ENCODE measurements at places on chromosomes 16 and 17.

GRCh38 chr17:34259146-34259545, 4.1 kb downstream of the CCL2 start:
- H3K27me3 ChIP-seq: peaks cover 11% of the 10 kb centered on the region
- no peaks in the 10 kb centered on the region for H3K4me1 ChIP-seq
- no peak overlapping the region for H3K4me3 ChIP-seq
- no peaks in the 10 kb centered on the region for H3K36me3 ChIP-seq
- DNase-seq: no peak
- H3K27ac ChIP-seq: no peak overlapping the region

- peak overlapping the region; percentile 20 for H3K4me3 ChIP-seq
- peaks cover 72% of the 10 kb centered on the region for H3K4me1 ChIP-seq
- H3K27ac ChIP-seq: peak overlapping the region; percentile 44
- H3K36me3 ChIP-seq: no peaks in the 10 kb centered on the region
- DNase-seq: peak; percentile 75
Observed at GRCh38 chr16:75108792-75109731, 7.5 kb downstream of the LDHD start.

DNA sequence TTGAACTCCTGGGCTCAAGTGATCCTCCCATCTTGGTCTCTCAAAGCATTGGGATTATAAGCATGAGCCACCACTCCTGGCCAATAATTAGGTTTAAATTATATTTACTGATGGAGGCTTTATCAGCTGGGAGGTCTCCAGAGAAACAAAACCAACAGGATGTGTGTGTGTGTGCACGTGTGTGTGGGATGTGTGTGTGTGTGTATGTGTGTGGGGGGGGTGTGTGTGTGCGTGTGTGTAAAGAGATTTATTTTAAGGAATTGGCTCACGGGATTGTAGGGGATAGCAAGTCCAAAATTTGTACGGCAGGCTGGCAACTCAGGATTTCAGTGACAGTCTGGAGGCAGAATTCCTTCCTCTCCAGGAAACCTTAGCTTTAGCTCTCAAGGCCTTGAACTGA, 4.6 kb downstream of the MMP25 start:
- peaks cover 13% of the 10 kb centered on the region for H3K27me3 ChIP-seq
- H3K4me1 ChIP-seq: peaks cover 37% of the 10 kb centered on the region
- DNase-seq: no peak
- H3K4me3 ChIP-seq: no peak overlapping the region
- no peaks in the 10 kb centered on the region for H3K36me3 ChIP-seq
- H3K27ac ChIP-seq: no peak overlapping the region

- DNase-seq: no peak
- H3K4me3 ChIP-seq: no peak overlapping the region
- H3K27me3 ChIP-seq: no peaks in the 10 kb centered on the region
- H3K27ac ChIP-seq: no peak overlapping the region
- no peaks in the 10 kb centered on the region for H3K4me1 ChIP-seq
Observed at GRCh38 chr16:73753931-73754330, 542.7 kb upstream of the PSMD7 start.

All from CD4-positive, alpha-beta T cell (primary cell).